Naive B cell (primary cell): ENCODE measurements at places on chromosomes 12 and 14. TPM values are rescaled to one million over a fixed set of nuclear protein-coding genes. Genes with fewer than 3 reads are reported as not detected.

DNA sequence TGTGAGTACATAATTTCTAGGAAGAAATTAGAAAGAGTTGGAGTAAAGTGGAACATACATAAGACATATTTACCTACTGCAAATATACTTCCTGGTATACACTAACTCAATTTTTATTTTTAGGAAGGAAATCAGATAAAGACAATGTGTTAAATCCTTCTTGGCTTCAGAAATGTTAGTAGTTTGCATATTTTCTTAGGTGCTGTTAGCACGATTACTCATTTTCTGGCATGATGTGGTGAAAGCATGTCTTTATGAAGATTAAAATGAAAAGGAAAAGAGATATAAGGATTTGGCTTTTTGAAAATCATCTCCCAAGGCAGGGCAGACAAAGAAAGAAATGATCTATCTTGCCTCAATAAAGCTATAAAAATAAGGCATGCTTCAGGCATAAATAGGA, 287.6 kb upstream of the E2F7 start:
- no peak for DNase-seq

DNA sequence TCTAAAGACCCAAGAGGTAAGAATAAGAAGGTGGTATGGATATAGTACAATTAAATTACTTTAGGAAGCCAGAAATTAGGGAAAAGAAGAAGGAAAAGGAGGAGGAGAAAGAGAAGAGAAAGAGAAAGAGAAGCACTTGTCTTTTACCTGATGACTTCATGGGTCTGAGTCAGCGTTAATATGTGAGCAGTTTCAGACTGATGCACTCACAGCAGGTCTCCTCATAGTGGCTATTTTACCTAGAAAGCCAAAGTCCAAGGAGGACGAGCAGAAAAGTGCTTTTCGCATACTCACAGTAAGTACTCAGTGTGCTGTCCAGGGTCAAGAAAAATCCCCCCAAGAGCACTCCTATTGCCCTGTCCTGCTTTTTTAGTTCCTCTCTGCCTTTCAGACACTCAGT, 222.1 kb downstream of the C12orf42 start:
- no peak for DNase-seq

KCNC2 gene
- polyA plus RNA-seq, result not detected

TAS2R31 gene
- not detected for polyA plus RNA-seq

RBMS2 gene
- polyA plus RNA-seq, result 0.03 TPM
